ENCODE measurements at places on chromosomes 6 and 20.

DNA sequence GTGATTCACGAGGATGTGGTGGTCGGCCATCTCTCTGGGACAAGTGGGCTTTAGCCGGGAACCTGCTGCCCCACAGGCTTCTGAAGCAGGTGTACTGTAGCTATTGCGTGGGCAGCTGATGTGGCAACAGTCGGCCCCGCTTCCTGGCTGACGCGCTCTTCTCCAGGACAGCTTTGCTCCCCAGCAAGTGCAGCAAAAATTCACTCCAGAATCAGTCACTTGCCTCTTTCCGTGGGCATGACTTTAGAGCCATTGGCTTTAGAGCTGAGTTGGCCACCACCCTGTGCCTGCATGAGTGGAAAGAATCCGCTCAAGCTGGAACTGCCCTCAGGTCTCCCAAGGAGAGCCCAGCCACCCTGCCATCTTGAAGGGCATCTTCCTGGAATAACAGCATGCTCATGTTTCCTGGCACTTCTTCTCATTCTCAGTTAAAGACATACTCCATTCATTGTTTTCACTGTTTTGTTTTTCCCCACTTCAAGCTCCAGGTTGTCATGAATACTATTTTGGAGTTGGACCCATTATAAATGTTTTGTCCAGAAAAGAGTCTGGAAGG lies 178.3 kb downstream of the ZDHHC14 start:
- peaks cover 57% of the 10 kb centered on the region for H3K4me1 ChIP-seq
- H3K4me3 ChIP-seq, result no peak overlapping the region
- H3K36me3 ChIP-seq, result peaks cover 12% of the 10 kb centered on the region

DNA sequence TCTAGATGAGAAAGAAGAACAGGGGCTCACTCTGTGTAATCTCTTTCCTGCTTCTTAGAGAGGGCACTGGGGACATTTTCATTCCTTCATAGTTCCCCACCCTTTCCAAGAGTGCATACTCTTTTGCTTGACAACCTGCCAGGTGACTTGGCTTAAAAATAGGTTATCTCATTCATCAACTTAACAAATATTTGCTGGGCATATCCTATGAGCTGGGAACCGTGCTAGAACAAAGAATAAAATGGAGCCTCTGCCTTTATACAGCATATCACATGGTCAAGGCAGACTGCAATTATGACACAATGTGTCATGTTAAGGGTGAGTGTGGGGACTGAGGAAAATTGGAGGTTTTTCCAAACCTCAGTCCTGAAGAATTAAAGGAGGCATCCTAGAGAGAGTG lies 209.8 kb upstream of the FOXA2 start:
- no peak overlapping the region for H3K4me3 ChIP-seq
- H3K27ac ChIP-seq, result no peak overlapping the region
- H3K36me3 ChIP-seq, result no peaks in the 10 kb centered on the region
- no peak for DNase-seq
- no peaks in the 10 kb centered on the region for H3K4me1 ChIP-seq

DNA sequence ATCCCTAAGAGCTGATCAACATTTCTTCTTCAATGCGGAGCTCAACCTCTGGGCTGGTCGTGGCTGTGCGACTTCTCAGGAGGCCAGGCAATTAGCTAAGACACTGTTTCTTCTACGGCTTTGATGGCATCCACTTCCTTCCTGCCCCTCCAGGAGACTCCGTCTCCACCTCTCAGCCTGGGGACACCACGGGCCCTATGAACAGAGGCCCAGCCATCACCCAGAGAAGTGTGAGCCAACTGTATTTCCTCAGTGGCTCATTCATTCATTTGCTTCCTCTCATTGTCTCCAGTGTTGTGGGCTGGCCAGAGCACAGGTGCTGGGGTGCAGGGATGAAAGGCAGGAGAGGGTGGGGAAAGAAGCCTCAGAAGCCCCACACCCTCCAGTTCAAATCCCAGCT lies 51.8 kb upstream of the APCDD1L start:
- DNase-seq, result no peak
- no peaks in the 10 kb centered on the region for H3K36me3 ChIP-seq
- H3K27ac ChIP-seq, result no peak overlapping the region
- no peak overlapping the region for H3K4me3 ChIP-seq
- H3K27me3 ChIP-seq, result peaks cover 2% of the 10 kb centered on the region
- H3K4me1 ChIP-seq, result no peaks in the 10 kb centered on the region

GRCh38 chr6:11315743-11316437 lies 83.4 kb upstream of the NEDD9 start:
- H3K27me3 ChIP-seq, result no peaks in the 10 kb centered on the region
- DNase-seq, result no peak
- H3K27ac ChIP-seq, result no peak overlapping the region
- peaks cover 33% of the 10 kb centered on the region for H3K4me1 ChIP-seq

- H3K36me3 ChIP-seq, result peaks cover 17% of the 10 kb centered on the region
- H3K4me3 ChIP-seq, result no peak overlapping the region
- H3K27me3 ChIP-seq, result no peaks in the 10 kb centered on the region
- peaks cover 2% of the 10 kb centered on the region for H3K4me1 ChIP-seq
Measured at GRCh38 chr6:1724616-1725015, 114.9 kb downstream of the FOXC1 start.

- no peak overlapping the region for H3K27ac ChIP-seq
- no peak overlapping the region for H3K4me3 ChIP-seq
- no peaks in the 10 kb centered on the region for H3K4me1 ChIP-seq
Measured at GRCh38 chr6:43465948-43466347, 10.6 kb upstream of the DLK2 start.

GRCh38 chr20:45813006-45813340 lies 529 bp downstream of the UBE2C start:
- H3K4me3 ChIP-seq, result peak overlapping the region; percentile 92
- no peaks in the 10 kb centered on the region for H3K27me3 ChIP-seq
- H3K27ac ChIP-seq, result peak overlapping the region; percentile 87
- H3K36me3 ChIP-seq, result peaks cover 49% of the 10 kb centered on the region
- DNase-seq, result no peak
- H3K4me1 ChIP-seq, result peaks cover 23% of the 10 kb centered on the region
